ENCODE measurements at places on chromosomes 12 and 14. TPM values are rescaled to one million over a fixed set of nuclear protein-coding genes. Genes with fewer than 3 reads are reported as not detected.
A peak's percentile ranks its signal among the peaks of the same experiment; 100 is the strongest.

- DNase-seq: no peak
Measured at GRCh38 chr12:108620236-108620879, 13.3 kb downstream of the SELPLG start.

DNA sequence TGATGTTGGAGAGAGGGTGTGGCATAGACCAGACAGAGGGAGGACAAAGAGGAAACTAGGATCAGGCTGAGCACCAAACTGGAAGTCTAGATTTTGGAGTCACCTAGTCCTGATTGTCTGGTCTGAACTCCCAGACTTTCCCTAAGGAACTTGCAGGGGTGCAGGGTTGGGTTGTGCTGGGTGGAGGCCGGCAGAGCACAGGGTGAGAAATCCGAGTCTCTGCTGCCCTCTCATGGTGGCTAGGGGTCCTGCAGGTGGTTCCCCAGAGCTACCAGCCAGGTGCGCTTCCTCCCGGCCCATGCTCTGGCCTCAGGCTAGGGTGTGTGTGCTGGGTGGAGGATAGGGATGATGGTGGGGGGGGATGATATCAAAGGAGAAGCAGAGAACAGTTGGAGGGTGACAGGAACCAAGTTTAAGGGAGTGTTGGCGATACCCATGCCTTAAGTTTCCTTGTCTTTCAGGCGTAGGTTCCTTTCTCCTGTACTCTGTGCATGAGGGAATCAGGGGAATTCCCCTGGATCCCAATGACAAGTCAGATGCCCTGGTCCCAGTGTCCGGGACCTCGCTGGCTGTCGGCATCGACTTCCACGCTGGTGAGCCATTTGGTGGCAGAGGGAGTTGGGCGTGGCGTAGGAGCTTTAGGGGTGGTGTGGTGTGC is 33.5 kb upstream of the NXPH4 start:
- peak; percentile 63 for DNase-seq

DNA sequence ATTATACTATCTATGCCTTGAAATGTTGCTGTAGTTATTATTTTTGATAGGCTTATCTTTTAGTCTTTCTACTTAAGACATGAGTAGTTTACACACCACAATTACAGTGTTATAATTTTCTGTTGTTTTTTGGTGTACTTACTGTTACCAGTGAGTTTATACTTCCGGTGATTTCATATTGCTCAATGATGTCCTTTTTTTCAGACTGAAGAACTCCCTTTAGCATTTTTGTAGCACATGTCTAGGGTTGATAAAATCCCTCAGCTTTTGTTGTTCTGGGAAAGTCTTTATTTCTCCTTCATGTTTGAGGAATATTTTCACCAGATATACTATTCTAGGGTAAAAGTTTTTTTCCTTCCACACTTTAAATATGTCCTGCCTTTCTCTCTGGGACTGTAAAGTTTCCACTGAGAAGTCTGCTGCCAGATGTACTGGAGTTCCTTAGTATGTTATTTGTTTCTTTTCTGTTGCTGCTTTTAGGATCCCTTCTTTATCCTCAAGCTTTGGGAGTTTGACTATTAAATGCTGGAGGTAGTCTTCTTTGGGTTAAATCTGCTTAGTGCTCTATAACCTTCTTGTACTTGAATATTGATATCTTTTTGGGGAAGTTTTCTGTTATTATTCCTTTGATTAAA is 41.5 kb upstream of the FERMT2 start:
- no peak for DNase-seq

GRCh38 chr14:32397861-32398640 is 69.0 kb downstream of the AKAP6 start:
- no peak for DNase-seq

GRCh38 chr14:64758691-64759554 is 54.7 kb downstream of the PLEKHG3 start:
- no peak for DNase-seq

GRCh38 chr12:49869816-49870500 is 27.1 kb upstream of the BCDIN3D start:
- DNase-seq: no peak

DNA sequence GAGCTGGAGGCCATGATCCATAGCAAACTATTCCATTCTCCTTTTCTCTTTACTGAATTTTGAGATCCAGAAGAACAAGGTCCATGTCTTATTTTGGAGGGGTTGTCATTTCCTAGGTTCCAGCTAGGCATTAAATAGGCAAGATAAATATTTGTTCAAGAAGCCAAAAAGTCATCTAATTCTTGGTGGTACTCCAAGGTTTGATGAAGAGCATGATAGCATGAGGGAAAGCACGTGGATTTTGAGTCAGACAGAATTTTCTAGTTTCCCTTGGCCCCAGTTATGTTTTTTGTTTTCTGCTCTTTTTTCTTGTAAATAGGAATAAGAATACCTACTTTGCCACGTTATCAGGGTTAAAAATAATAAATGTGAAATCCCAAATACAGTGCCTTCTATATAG is 25.5 kb upstream of the FRMD6 start:
- DNase-seq: no peak

DNA sequence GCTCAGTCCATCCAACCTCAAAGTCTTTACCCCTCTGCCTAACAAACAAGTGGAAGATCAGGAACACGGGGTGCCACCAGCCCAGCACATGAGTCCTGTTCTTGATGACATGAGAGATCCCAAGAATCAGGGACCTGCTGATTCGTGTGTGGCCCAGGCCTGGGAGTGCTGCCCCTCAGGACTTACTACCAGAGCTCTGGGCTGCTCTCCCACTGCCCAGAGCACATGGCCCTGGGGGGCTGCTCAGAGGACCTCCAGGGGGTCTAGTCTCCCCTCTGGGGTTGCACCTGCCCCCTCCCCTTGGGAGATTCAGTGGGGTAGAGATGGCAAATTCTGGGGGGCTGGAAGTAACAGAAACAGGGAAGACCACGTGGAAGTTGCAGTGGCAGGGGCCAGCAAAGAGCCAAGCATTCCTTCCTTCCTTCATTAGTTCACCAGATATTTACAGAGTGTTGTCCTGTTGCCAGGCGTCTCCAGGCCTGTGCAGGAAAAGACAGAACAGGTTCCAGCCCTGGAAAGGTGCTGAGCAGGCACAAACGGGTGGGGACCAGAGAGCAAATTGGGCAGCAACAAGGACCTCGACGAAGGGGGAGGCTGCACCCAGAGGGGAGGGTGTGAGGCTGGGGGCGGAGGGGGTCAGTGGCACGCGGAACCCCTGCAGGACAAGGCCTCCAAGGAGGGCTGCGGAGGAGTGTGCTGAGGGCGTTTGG is 45.1 kb upstream of the MEG3 start:
- no peak for DNase-seq

DNA sequence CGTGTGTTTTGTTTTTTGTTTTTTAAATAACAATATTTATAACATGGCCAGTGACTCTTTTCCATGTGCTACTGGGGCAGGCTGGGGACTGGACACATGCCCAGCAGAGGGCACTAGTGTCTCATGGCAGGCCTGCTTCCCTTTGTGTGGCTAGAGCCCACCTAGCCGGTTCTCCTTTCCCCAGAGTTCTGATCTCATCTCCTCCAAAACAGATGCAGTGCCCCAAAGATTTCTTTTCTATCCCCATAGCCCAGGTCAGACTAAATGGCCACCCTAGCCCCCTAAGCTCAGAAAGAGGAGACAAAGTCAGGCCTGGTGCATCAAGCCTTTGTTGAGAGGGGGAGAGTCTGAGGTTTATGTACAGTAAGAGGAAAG is 21.2 kb downstream of the PRPF40B start:
- DNase-seq: peak; percentile 66

GRCh38 chr14:38065106-38065762 is 142.5 kb upstream of the SSTR1 start:
- no peak for DNase-seq

- DNase-seq: no peak
Measured at GRCh38 chr12:102504280-102504679, 23.9 kb upstream of the IGF1 start.

GRCh38 chr12:49885118-49885517 is 18.6 kb downstream of the FAIM2 start:
- DNase-seq: no peak

The HCAR3 gene
- 4.1 TPM for total RNA-seq

The RAD9B gene
- total RNA-seq: 0.60 TPM

The RNF41 gene
- total RNA-seq: 128 TPM

The OR10G2 gene
- not detected for total RNA-seq

The OTUB2 gene
- total RNA-seq: 0.84 TPM

The PPP1R1A gene
- 158 TPM for total RNA-seq

The RBM25 gene
- 46.6 TPM for total RNA-seq

The FAIM2 gene
- 0.36 TPM for total RNA-seq

The GLI1 gene
- 0.19 TPM for total RNA-seq

The IKBIP gene
- total RNA-seq: 18.7 TPM

The SDR9C7 gene
- total RNA-seq: not detected

Measured in omental fat pad (tissue), 4 donors.